GM04503 (cell line): ENCODE measurements at places on chromosomes 11 and 22.

GRCh38 chr11:130786586-130786985 is 129.7 kb downstream of the SNX19 start:
- DNase-seq: no peak

- DNase-seq: no peak
These were observed 44.8 kb upstream of the SMCO4 start for GRCh38 chr11:93587858-93588581.

DNA sequence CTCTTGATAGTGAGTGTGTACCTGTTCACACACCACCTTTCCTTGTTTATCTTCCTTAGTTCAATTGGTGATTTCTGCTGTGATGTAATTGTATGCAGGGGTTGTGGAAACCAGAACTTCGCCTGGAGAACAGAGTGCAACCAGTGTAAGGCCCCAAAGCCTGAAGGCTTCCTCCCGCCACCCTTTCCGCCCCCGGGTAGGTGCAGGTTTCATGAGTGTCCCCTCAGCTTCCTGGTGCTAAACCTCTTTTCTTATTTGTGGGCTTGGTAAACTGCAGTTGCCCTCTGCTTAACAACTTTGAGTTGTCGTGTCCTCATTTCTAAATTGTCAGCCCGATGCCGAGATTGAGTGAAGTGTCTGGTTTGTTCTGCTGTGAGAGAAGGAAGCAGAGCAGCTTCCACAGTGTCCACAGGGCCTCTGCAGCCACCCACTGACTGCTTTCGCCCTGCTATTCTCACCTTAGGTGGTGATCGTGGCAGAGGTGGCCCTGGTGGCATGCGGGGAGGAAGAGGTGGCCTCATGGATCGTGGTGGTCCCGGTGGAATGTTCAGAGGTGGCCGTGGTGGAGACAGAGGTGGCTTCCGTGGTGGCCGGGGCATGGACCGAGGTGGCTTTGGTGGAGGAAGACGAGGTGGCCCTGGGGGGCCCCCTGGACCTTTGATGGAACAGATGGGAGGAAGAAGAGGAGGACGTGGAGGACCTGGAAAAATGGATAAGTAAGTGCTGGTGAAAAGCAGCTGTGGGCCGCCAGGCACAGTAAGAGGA is 7.1 kb upstream of the GAS2L1 start:
- no peak for DNase-seq

DNA sequence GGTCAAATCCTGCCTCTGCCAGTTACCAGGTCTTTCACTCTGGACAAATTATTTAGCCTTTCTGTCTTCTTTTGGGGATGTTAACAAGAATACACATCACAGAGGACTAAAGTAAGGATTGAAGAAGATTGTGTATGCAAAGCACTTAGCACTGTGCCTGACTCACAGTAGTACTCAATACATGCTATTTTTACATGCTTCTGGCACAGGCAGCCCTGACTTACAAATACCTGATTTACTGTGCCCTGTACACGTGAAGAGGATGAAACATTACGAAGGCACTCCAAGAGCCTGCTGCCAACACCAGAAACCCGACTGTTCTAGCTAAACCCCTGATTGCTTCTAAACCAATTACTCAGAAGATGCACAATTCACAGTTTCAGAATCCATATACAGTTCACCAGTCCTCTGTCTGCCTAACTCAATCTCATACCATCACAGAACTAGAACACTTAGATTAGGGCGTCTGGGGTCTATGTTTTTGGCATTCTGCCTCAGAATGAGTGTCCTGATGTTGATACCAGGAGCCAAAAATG is 300.9 kb upstream of the DDI1 start:
- DNase-seq: no peak

DNA sequence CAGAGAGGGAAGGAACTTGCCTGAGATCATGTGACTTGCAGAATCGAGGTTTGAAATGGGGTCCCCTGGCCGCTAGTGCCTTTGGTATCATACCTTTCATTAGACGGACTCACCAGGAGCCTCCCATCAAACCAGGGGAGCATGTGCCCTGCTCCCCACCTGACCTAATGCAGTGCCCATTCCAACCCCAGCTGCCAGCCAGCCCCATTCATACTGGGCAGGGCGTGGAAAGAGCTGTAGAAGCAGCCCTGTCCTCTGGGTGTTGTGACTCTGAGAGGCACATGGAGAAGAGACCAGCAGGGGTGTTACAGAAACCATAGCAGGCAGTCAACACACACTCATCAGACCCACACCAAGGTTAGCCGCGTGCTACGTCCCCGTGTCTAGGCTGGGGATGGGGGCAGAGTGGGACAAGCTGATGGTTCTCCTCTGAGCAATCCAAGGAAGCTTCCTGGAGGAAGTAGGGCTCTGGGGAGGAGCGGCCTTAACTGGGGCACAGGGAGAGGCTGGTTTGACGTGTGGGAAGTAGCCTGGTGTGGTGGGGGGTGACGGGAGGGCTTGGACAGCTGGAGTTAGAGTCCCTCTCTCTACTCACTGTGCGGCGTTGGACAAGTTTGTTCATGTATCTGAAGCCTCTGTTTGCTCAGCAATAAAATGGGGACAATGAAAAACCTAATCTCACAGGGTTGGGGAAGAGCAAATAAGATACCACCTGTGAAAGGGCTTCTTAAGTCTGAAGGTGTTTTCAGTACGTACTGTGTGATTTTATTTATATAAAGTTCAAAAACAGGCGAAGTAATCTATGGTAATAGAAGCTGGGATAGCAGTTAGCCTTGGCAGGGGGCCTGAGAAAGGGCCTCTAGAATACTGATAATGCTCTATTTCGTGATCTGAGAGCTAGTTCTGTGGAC is 14.0 kb downstream of the GRIK4 start:
- DNase-seq: no peak

DNA sequence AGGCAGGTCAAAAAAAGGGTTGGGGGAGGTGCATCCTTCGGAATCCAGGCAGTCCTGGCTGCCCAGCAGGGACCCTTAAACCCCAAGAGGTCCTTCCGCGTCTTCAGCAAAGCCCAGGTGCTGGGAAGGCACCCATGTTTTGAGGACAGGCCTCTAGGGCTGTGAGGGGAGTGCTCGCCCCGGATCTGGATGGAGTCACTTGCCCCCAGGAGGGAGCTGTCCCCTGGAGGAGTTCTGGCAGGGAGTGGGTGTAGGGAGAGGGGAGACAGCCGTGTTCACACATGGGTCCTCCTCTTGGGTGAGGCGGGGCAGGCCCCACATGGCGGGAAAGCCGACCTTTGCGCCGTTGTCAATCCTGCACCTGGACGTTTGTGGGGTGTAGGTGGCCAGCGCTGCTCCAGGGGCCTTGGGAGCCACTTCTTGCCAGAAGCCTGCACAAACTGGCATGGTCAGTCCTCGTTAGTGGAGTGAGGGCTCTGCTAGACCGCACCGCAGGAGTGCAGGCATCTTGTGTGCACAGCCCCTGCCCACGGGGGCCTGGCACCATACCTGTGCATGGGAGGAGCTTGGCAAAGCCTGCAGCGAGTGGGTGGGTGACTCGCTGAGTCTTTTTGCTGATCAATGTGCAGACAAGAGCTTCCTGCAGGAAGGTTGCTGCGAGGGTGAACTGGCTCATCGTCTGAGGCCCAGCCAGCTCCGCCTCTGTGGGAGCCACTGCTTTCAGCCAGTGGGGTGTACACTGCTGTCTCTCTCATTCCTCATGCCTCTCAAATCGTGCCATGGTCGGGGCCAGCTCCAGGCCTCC is 16.0 kb downstream of the PPIL2 start:
- no peak for DNase-seq

GRCh38 chr11:27348340-27348873 is 14.6 kb downstream of the CCDC34 start:
- no peak for DNase-seq

GRCh38 chr11:21604564-21604963 is 588.3 kb upstream of the ANO5 start:
- DNase-seq: no peak

GRCh38 chr11:69905611-69906452 is 86.6 kb upstream of the FGF3 start:
- no peak for DNase-seq

- no peak for DNase-seq
These were observed 102.4 kb upstream of the TIMP3 start for GRCh38 chr22:32699001-32699582.
